ENCODE measurements at places on chromosomes 2 and 18.
A peak's percentile ranks its signal among the peaks of the same experiment; 100 is the strongest.

DNA sequence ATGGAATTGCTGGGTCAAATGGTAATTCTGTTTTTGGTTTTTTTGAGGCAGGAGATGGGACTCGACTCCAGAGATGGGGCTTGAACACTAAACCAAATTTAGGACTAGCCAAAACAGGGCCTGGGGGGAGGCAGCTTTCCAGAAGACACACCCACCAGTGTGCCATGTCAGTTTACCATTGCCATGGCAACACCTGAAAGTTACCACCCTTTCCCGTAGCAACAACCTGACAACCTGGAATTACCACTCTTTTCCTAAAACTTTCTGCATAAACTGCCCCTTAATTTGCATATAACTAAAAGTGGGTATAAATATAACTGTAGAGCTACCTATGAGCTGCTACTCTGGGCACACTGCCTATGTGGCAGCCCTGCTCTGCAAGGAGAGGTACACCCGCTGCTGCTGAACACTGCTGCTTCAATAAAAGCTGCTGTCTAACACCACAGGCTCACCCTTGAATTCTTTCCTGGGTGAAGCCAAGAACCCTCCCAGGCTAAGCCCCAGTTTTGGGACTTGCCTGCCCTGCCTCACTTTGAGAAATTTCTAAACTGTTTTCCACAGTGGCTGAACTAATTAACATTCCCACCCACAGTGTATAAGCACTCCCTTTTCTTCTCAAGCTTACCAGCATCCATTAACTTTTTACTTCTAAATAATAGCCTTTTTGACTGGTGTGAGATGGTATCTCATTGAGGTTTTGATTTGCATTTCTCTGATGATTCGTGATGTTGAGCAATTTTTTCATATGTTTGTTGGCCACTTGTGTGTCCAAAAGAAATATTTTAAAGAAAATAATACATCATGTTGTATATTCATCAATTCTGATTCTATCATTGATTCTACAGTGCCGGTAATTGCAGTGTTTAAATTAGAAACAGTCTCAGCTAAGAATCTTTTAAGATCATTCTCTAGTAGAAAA lies 10.6 kb downstream of the CDK15 start:
- no peak for DNase-seq

GRCh38 chr2:215540658-215541057 lies 104.8 kb upstream of the FN1 start:
- no peak for DNase-seq

DNA sequence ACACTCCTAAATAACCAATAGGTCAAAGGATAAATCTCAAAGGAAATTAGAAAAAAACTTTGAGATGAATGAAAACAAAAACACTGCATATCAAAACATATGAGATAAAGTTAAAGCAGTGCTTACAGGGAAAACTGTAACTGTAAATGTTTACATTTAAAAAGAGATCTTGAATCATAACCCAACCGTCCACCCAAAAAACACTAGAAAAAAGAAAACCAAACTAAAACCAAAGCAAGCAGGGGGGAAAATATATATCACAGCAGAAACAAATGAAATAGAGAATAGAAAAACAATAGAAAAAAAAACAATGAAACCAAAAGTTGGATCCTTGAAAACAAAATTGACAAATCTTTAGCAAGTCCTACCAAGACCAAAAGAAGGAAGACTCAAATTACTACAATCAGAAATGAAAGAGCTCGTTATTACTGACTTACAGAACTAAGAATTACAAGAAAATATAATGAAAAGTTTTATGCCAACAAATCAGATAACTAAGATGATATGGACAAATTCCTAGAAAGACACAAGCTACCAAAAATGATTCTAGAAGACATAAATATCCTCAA lies 65.6 kb downstream of the TLK1 start:
- no peak for DNase-seq

GRCh38 chr2:217099561-217099960 lies 239.7 kb upstream of the TNP1 start:
- DNase-seq, result no peak

DNA sequence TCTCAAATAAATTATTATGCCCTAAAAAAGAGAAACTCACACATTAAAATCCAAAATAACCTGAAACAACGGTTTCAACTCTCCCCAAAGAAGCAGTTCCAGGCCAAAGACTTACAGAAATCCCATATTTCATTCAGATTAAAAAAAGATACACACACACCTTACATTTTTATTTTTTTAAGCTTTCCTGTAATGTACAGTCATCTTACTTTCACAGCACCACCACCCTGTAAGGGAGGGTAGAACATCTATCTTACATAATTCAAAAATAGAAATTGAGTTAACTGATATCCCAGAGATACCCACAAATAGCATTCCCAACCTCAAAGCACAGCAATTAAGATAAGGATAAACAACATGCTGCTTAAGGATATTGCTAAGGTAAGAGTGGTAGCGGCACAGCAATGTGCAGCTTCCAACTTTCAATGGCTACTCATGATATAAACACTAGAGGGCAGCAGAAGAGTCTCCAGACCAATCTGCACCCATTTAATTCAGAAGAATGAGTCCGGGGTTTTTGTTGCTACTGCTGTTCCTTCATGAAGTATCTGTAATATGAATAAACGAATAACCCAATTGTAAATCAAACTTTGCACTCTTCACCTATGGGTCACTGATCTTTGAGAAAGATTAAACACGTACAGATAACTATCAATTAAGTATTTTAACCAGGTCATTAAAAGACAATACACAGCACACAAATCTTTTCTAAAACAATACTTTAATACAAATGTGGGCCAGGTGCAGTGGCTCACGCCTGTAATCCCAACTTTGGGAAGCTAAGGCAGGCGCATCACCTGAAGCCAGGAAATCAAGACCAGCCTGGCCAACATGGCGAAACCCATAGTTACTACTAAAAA lies 11.3 kb downstream of the GFPT1 start:
- DNase-seq, result peak; percentile 46

- DNase-seq, result no peak
These were observed 110.3 kb downstream of the NOL10 start for GRCh38 chr2:10579441-10579840.

GRCh38 chr2:238731961-238732360 lies 115.9 kb upstream of the TWIST2 start:
- DNase-seq, result no peak

DNA sequence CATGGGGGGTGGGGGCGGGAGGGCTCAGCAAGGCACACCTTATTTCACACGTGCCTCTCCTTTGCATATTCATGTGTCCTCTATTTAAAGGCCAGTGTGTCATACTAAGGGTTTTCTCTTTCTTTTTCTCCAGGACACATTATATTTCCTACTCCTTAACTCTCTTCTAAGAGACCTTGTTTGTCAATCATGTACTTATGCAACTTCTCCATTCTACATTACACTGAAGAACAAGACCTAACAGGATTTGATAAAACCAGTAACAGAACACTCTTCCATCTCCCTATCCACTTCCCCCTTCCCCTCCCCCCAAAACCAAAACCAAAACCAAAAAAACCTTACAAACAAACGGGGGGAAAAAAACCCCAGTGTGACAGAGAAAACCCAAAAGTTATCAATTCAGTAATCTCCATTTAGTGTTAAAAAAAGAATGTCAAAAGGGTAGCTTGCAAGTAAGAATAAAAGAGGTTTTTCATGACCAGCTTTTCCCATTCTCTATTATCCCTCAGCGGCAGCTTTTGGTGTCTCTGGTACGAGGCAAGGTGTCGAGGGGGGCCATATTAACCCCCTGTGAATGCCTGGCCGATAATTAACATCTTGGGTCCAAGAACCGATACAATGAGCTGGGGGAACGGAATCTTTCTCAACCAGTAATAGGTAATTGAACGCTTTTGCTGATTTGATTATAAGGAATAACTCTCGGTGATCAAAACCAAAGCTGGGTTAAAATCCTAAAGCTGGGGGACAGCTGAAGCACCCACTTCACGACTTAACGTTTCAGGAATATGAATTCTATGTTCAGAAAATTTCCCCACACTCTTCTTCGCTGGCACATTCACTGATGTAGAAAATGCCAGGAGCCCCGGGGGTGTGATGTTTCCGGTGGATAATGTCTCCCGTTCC lies 191.0 kb upstream of the TCF4 start:
- peak; percentile 52 for DNase-seq
